Choroid plexus epithelial cell (primary cell): ENCODE measurements at places on chromosomes 7 and 10.

- DNase-seq: no peak
Measured at GRCh38 chr10:35685402-35685801, 43.3 kb upstream of the FZD8 start.

- DNase-seq: no peak
Measured at GRCh38 chr7:3588341-3588740, 287.3 kb downstream of the SDK1 start.

DNA sequence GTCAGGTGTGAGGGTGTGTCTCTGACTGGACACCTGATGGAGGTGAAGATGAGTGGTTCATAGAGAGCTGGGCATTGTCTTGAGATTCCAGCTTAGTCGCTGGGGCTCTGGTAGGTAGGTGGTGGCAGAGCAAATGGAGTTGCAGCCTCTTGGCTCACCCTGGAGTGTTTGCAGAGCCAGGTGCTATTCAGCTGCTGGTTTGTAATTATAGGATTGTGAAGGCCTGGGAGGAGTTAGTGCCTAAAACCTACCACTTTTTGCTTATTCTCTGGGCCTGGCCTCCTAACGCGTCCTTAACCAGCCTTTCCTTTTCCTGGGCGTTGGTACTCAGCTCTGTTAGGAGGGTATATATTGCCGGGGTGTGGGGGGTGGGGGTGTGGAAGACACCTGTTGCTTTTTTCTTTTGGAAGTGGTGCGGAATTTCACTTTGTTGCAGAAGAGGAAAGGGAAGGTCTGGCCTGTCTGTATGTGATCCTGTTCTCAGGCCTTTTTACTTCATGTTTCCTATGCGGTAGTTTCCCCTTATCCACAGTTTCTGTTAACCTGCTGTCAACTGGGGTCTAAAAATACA, 3.2 kb downstream of the PPRC1 start:
- no peak for DNase-seq

- no peak for DNase-seq
Measured at GRCh38 chr7:77899516-77899915, 100.9 kb downstream of the PHTF2 start.

- no peak for DNase-seq
Measured at GRCh38 chr7:148882841-148883265, 1.2 kb downstream of the EZH2 start.

DNA sequence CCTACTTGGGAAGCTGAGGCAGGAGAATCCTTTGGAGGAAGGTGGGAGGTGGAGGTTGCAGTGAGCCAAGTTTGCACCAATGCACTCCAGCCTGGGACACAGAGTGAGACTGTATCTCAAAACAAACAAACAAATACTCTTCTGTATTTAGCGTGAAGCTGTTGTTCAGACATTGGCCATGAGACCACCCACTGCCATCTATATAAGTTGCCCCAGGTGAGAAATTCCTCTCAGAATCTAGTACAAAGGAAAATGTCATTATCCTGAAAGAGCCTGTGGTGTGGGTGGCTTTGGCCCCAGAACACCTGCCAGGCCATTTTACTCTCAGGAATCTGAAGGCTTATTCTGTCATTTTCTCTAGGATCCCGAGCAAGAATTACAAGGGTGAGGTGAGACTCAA, 4.0 kb upstream of the FRMD4A start:
- no peak for DNase-seq

- no peak for DNase-seq
Measured at GRCh38 chr7:19294619-19295018, 149.4 kb upstream of the FERD3L start.

DNA sequence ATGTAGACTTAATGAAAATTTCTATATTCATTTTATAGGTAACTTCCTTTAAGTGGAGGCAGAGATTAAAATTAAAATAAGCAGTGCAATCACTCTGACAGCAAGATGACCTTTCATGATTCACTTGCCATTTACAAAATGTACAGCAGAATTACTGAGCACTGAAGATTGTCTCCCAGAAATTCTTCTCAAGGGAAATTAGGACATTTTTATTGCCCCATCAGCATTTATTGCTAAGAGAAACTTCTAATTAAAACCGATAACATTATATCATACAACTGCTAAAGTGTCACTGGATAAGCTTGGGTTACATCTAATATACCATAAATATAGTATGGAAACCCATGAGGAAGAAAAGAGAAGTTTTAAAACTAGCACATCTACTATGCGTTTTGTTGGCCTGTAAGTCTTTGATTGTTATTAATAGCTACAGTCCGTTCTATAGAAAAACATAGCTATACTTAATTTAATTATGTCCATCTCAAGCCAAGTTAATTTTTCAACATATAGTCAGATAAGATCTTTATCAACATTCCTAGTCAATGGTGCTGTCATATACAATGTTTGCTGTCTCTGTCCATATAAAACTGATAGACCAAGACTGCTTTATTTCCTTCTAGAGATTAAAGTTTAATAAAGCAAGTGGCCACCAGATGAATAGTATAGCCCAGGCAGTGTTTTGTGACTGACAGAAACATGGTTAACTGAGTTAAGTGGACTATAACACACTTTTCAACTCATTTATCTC, 217.1 kb upstream of the HGF start:
- no peak for DNase-seq

DNA sequence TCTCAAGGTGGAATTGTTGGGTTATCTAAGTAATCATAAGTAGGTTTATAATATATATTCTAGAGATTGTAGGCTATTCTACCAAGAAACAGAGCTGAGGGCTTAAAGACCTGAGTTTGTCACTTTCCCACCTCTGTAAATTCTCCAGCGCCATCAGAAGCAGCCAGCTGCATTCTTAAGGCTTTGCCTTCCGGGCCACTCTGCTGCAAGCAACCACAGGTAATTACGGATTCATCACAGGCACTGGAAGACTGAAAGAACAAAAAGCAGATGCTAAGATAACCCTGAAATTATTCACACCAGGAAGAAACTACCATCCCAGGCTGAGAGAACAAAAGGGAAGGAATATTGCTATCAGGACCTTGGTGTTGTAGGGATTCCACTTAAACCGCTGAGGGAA, 137.8 kb upstream of the JCAD start:
- no peak for DNase-seq

GRCh38 chr10:92590623-92591549, 2.0 kb upstream of the KIF11 start:
- peak; percentile 85 for DNase-seq

GRCh38 chr10:73584737-73585136, 6.4 kb downstream of the USP54 start:
- DNase-seq: peak; percentile 50

- DNase-seq: no peak
Measured at GRCh38 chr7:116027786-116028185, 2.8 kb downstream of the TFEC start.

DNA sequence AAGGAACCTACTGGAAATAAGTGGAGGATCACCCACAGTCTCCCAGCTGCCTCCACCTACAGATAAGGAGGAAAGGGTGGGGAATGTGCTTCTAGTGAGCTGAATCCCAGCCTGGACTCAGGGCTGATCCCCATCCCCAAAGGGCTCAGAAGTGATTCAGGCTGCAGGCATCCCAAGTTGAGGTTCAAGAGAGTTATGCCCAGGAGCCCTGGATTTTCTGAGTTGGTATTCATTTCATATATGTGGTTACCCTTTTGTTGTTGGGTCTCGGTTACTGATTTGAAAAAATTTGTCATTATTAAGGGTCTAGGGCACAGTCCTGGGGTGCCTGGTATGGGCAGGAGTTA, 30.0 kb upstream of the SRGN start:
- DNase-seq: peak; percentile 46

- no peak for DNase-seq
Measured at GRCh38 chr7:36058020-36058592, 94.9 kb upstream of the EEPD1 start.

DNA sequence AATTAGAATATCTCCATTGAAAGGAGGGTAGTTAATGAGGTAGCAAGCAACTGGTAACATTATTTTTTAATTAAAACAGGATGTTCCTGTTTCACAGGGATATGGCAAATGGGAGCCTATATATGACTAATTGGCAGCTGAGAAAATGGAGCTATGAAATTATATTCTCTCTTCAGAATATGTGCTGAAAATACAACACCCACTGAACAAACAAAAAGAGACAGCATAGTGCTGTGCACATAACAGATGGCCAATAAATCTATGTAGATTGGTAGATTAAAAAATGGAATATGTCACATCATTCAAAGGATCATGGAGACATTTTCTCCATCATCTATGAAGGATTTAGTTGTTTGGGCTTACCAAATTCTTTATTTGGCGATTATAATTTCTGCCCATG, 362.0 kb downstream of the GPR37 start:
- no peak for DNase-seq

GRCh38 chr10:88913788-88914187, 33.7 kb downstream of the STAMBPL1 start:
- DNase-seq: no peak

GRCh38 chr10:133279326-133280226, 2.9 kb upstream of the ADAM8 start:
- DNase-seq: no peak

GRCh38 chr7:4286351-4286750, 395.7 kb upstream of the FOXK1 start:
- no peak for DNase-seq

- DNase-seq: peak; percentile 14
Measured at GRCh38 chr7:91446819-91447218, 182.6 kb downstream of the FZD1 start.

DNA sequence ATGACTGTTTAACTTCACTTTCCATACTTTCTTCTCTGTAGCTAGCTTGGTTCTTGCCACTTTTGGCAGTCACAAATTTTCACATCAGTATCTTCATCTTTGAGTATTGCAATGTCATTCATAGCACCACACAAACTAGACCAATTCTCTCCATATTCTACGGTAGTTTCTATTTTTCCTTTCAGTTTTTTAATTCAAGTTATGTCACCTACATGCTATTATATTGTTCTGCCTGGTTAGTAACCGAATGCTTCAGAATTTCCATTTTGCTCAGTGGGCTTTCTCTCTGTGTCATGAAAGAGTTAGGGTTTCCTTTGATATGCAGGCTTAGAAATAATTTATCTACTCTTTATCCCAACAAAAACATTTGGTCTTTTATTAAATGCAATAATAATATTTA, 896.5 kb downstream of the GATA3 start:
- no peak for DNase-seq

DNA sequence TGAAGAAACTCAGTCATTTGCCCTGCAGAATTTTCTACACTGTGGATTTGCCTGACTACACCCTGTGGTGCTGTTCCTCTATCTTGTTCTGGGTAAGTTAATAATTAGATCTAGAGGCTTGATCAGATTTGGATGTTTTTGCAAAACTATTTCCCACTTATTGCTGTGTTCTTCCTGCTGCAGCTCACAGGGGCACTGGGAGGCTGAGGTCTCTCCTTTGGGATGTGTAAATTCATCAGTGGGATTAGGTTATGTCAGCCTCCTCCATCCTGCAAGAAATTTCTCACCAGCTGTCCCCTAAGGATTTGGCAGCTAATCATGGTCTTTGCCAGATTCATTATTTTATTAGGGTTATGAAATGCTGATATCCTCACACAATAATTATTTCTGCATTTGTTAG, 148.1 kb upstream of the ZNF32 start:
- DNase-seq: no peak

DNA sequence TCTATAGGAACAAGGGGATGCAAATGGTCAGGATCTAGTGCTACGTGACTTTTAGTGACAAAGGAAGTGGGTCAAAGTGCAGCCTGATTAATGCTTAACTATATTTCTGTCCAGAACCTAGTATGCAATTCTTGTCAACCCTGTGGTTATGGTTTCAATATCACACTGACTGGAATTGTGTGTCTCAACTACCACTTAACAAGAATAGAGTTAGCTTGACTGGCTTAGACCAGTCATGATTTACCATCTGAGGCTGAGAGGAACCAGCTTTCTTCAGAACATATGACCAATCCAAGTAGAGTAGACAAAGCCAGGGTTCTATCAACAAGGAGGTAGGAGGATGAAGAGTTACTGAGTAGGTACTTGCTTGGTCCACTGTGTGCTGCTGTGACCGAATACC, 54.4 kb downstream of the MYPN start:
- DNase-seq: no peak

GRCh38 chr7:30566596-30566995, 28.1 kb upstream of the GARS1 start:
- DNase-seq: no peak

DNA sequence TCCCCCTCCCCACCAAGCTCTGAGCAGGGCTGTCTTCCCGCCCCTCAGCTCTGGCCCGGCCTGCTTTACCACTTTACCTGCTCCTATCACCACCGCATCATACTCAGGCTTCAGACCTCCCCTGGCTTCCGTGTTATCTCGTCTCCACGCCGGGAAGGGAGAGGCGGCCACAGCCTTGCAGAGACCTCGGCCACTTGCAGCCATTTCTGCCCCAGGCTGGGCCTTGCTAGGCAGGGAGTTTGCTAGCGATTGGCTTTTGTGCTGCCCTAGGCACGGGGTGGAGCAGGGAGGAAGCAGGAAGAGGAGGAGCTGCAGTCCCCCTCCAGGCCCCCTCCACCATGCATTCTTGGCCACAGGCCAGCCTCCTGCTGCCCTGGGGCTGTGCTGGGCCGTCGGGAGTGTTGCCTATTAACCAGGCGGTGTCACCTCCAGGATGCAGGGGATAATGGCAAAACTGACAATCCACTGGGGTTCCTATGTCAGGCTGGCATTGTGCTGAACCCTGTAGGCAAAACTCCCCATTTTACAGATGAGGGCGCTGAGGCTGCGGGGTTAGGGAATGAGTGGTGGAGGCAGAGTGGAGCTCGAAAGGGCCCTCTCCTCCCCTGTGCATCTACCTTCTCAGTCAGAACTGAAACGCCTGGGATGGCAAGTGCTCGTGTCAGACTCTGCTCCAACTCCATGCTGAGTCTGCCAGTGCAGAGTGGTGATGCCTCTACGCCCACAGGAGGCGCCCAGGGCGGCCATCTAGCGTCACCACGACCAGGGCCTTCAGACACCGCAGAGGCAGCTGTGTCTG, at the start of gene PYROXD2:
PYROXD2 (minus strand) TSS at position 251 of the 799 bp plus-strand sequence; CDS start at position 204, 47 bp downstream.
- DNase-seq: peak; percentile 95

- no peak for DNase-seq
Measured at GRCh38 chr10:33719005-33719703, 384.7 kb upstream of the NRP1 start.

- DNase-seq: no peak
Measured at GRCh38 chr10:51606825-51607462, 92.5 kb downstream of the CSTF2T start.

DNA sequence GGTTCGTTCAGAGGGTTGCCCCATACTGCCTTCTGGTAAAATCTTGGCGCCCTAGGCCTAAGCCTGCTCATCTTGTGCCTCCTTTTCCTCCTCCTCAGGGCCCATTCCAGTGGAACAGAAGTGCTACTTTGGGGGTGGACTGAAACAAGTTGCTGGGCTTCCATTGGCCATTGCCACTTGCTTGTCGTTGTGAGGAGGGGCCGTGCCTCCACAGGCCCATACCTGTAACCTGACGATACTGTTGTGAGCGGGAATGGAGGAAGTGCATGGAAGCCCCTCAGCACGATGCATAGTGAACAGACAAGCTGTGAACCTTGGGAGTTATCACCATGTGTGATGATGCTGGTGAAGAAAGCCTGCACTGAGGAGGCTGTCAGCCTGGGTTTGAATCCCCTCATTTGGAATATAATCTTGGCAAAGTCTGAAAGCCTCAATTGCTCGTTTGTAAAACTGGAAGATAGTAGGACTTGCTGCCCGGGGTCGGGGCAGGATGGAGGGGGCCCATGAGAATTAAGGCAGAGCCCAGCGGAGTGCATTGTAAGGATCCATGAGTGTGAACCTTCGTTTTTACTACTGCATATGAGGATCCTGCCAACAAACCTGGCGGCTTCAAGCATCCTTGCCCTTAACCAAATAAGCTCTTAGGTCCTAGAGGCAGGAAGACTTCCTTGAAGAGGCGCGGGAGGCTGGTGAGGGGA, 671 bp upstream of the PAPSS2 start:
- DNase-seq: no peak

- no peak for DNase-seq
Measured at GRCh38 chr7:123079021-123079420, 83.5 kb upstream of the TAS2R16 start.
